ENCODE measurements at places on chromosomes 4 and X.

- DNase-seq: peak; percentile 37
These were observed 21.5 kb downstream of the FAM9C start for GRCh38 chrX:13022926-13023325.

- no peak for DNase-seq
These were observed at the start of gene NLGN4X for GRCh38 chrX:6228720-6229119. NLGN4X (minus strand) TSS chrX:6228867; CDS start chrX:6151466, 77,401 bp downstream.

- no peak for DNase-seq
These were observed 26.5 kb upstream of the SPANXN4 start for GRCh38 chrX:142999199-142999701.

DNA sequence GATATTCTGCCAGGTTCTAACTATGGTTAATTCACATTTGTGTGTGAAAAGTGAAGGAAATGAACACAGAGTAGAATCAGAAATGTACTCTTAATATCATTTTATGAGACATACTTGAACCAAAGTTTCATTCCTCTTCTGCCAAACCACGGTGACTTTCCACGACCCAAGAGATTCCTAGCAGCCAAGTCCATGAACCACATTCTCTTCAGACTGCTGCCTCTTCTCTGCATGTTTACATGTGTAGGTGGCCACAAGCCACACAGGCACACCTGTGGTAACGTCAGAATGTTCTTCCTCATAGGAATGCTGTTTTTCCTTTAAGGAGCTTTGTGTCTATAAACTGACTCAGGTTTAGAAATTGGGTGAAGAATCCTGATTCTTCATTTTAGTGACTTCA, 1411.2 kb downstream of the RAPGEF2 start:
- no peak for DNase-seq

DNA sequence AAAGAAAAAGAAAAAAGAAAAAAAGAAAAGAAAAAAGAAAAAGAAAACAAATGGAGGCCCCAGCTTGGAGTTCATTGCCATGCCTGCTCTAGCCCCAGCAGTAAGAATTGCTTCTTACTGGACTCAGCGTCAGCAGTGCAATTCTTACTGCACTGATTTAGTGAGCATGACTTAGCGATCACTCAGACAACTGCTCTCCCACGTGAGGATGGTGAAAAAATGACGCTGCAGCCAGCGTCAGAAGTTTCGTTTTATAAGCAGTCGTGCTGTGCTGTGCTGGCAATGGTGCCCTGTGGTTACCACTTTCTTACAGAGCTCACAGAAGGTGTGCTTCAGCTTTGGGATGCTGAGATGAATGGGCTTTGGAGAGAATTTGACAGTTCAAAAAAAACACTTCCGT, 68.3 kb upstream of the DDX3X start:
- no peak for DNase-seq

GRCh38 chrX:55120761-55121358, 32.0 kb downstream of the PAGE2 start:
- DNase-seq: no peak

DNA sequence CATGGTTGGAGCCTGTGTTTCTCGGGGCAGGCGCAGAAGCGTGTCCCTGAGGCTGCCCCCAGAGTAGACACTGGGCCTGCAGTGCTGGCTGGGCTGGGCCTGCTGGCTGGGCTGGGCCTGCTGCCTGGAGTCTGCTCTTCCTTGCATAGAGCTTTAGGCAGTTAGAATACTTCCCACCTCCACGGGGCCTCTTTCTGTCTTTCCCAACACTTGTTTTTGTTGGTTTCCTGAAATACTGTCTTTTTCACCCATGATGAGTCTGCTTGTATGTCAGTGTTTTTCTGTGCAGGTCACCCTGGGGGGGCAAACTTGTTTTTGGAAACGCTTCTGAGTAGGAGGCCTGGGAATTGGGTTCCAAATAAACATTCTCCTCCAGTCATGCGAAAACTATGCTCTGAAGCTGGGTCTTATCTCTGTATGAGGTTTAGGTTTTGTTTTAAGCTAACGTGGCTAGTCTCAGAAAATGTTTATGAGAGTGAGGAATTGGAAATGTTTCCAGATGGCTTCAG, 32.2 kb downstream of the TRMT44 start:
- peak; percentile 99 for DNase-seq

DNA sequence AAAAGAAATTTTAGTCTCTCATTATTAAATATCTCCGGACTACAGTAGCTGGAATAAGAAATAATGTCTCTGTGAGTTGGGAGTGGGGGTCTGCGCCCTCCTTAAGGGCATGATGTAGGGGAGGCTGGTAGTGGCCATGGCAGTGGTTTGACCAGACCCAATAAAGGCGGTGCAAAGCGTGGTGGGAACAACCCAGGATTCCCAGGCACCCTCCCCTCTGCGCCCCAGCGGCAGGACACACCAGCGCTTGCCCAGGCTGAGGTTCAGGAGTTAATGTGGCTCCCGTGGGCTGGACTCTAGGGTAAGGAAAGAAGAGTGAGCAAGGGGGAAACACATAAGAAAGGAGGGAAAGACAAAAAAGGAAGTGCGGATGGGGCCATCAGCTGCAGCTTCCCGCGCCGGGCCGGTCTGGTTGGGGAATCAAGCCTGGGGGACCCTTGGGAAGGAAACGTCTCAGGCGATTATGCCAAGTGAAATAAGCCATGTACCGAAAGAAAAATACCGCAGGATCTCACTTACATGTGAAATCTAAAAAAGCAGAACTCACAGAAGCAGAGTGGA, 157.5 kb upstream of the SMIM31 start:
- no peak for DNase-seq

- no peak for DNase-seq
These were observed 47.0 kb downstream of the FTHL17 start for GRCh38 chrX:31024866-31025265.

- DNase-seq: no peak
These were observed 494.7 kb upstream of the TECRL start for GRCh38 chr4:64903986-64904385.

- DNase-seq: no peak
These were observed 19.7 kb downstream of the PRIMPOL start for GRCh38 chr4:184669251-184669650.

DNA sequence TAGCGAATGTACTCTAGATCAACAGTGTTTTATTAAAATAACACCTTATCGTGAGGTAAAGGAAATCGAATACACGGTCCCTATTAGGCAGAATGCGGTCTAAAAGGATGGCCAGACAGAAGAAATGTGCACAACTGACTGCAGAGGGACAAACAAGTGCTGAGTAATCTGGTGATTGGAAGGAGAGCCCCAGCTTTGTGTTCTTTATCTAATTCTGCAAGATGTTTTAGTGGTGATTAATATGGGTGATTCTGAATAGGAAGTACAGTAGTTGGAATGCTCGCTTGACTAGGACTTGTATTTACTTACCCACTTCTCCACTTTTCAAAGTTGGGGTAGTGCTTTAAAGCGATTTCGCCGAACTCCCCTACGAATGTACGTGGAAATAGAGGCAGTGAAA, 1.2 kb downstream of the WDR44 start:
- peak; percentile 73 for DNase-seq

DNA sequence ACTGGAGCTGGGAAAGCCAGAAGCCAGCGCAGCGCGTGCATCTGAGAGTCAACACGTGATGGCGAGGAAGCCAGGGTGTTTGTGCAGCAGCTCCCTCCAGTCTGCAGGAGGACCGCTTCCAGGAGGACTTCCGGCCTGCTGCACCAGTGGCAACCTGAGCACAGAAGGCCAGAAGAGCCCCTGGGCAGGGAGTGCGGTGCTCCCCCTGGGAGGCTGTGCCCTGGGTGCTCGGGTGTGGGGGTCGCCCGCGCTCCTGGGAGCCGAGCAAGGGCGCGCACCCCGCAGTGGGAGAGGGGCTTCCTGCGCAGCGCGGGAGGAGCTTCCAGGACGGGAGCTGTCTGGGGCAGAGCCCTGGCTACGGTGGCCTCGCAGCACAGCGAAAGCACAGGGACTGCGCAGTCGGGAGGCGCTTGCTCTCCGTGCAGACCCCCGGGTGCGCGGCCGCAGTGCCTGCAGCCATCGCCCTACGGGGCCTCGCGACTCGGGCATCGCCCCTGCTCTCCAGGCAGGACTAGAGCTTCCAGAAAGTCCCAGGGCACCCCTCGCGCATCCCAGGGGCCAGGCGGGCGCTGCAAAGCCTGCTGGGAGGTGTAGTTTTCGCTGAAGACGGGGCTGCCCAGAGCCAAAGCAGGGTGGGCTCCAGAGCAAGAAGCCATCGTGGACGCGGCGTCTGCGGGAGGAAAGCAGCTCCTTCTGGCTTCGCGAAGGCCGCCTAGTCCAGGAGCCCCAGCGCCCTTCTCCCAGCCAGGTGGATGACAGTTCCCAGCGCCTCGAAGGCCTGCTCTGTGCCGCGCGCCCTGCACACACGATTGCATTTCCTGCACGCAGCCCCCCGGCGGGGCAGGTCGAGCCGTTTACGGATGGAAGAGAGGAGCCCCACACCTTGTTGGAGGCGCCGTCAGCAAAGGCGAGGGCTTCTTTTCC, 24.1 kb upstream of the WFS1 start:
- DNase-seq: no peak
